ENCODE measurements at places on chromosomes 6 and 20. TPM values are rescaled to one million over a fixed set of nuclear protein-coding genes. Genes with fewer than 3 reads are reported as not detected.

Gene GSTA3
- not detected for total RNA-seq

Gene MOG
- total RNA-seq = not detected

Gene BANF2
- not detected for total RNA-seq

Gene LINC00237
- not detected for total RNA-seq
